Activated naive CD4-positive, alpha-beta T cell (primary cell): ENCODE measurements at places on chromosomes 2 and 18.

DNA sequence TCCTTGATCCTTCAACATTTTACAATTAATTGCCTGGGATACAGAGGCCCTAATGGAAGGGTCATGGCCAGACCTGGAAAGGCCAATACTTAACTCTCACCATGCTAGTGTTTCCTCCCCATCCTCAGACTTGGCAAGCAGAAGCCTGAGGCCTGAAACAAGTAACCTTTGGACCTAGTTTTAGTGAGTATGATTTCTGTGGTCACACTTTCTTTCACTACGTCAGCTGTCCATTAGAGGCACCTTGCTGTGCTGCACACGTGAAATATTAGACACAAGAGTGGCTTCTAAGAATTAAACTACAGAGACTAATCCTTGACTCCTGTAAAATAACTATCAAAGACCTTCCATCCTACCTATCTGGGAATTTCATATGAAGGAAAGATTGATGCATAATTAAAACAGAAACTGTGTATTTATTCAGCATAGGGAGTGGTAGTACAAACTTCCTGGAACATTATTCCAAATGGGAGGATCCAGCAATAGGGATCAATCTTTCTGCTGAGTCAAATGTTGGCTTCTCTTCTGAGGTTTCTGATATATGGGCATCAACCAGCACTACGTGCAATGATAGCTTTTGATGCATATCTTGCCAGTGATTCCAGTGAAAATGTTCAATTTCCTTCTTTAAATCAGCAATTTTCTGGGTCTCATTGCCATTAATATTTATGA is 249.7 kb downstream of the IKZF2 start:
- no peak for DNase-seq

- DNase-seq = no peak
Measured at GRCh38 chr2:56047136-56047535, 123.6 kb upstream of the EFEMP1 start.

DNA sequence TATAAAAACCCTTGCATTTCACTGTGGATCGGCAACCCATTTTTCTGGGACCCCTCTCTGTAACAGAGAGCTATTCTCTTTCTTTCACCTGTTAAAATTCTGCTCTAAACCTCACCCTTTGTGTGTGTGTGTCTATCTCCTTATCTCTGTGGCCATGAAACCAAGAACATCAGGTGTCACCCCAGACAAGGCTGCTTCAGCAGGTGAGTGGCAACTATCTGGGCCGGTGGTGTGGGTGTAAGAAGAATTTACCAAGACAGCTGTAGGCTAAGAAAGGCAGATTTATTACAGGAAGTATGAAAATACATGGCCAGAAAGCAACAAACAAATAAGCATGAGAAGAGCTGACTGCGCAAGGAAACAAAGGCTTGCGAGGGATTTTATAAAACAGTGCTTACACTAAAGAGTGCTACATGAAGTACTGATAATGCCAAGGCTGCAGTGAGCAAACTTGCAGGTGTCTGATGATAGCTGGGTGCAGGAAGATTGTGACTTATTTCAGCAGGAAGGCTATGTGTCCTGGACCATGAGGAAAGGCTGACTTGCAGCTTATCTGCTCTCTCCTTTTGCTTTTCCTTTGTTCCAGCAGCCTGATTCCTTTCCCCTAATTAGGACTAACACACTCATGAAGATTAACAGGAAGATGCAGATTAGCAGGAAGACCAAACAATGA is 421.1 kb downstream of the PTH2R start:
- no peak for DNase-seq

- no peak for DNase-seq
Measured at GRCh38 chr18:76431437-76432273, 63.4 kb downstream of the ZNF516 start.

DNA sequence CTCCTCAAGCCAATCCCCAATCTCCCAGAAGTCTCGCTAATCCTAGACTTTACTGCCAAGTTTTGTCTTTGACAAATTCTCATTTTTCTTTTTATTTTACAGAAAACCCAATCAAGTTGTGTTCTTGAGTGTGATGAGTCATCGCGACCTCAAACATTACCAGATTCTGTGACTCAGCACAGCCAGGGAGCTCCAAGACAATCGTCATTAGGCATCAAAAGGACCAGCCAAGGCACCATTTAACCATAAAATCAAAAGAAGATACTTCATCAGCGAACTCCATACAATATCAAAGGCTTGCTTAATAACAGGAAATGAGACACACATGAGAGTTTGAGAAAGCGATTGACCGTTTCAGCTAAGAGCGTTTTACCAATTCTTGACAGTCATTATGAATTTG is 146.2 kb upstream of the AGAP1 start:
- DNase-seq = no peak
